ENCODE measurements at places on chromosomes 7 and 10. TPM values are rescaled to one million over a fixed set of nuclear protein-coding genes. Genes with fewer than 3 reads are reported as not detected.

DNA sequence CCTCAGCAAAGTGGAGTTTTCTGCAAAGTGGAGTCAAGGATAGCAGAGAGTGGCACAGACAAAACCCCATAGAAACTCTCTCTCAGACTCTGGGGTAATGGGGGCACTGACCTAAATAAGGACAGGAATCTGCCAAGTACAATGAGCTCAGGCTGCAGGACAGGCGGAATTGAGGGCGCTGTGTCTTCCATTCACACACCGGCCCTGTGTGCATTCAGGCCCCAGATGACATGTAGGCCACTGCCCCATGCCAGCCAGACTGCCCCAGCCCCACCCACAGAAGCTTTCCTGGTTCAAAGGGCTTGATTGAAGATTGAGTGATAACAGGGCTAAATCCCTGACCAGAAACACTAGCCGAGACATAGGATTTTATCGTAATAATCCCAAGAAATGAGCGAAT is 52.7 kb downstream of the EEPD1 start:
- DNase-seq: no peak

DNA sequence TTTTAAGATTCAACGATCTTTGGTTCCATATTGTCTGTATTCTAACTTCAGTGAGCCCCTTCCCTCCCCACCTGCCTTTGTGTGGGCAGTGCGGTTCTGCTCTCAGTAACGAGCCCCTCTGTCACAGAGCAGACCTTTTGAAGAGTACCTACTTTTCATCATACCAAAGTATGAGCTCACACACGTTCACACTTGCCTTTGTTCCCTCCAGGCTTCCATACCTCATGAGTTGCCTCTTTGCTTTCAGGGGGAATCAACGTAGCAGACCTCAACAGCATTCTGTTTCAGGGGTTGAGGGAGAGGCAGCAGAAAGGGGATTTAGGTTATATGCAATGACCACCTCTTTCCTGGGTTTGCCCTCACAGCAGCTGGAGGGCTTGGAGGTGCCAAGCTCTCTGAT is 211.4 kb upstream of the MDFIC start:
- DNase-seq: no peak

DNA sequence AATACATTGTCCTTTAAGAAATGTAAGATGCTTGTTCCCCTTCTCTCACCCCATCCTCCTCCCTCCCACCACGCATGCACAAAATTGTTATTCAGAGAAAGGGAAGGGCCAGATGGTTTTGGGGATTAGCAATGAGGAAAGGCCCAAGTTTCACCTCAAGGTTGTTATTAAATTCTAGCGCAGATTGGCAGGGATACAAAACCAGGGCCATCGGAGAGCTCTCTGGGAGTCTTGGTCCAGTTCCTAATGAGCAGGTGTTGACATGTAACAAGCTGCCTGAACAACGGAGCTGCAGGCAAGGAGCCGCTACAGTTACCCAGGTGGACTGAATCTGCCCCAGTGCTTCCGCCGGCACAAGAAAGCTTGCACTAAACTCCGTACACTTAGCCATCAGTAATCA is 9.7 kb upstream of the ANK3 start:
- no peak for DNase-seq

- DNase-seq: no peak
These were observed 1528.8 kb upstream of the LRRTM3 start for GRCh38 chr10:65396997-65397396.

GRCh38 chr10:83701799-83702198 is 437.5 kb upstream of the GHITM start:
- no peak for DNase-seq

DNA sequence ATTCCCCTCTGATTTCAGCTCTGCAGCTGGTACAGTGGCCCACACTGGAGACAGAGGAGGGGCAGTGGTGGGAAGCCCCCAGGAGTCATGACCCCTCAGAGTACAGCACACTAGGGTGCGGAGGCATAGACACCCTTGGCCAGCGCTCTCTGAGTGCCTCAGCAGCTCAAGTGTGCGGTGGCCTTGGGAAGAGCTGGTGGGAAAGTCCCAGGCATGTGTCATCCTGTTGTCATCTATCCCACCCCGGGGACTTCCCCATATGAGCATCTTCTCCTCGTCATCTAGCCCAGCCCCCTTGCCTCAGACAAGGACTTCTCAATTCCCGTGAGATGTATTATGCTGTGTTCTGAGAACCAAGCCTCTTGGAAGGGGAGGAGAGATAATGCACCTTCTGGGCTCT is 15.6 kb upstream of the PPIF start:
- peak; percentile 71 for DNase-seq

GRCh38 chr10:117804470-117805011 is 242.2 kb downstream of the RAB11FIP2 start:
- no peak for DNase-seq

DNA sequence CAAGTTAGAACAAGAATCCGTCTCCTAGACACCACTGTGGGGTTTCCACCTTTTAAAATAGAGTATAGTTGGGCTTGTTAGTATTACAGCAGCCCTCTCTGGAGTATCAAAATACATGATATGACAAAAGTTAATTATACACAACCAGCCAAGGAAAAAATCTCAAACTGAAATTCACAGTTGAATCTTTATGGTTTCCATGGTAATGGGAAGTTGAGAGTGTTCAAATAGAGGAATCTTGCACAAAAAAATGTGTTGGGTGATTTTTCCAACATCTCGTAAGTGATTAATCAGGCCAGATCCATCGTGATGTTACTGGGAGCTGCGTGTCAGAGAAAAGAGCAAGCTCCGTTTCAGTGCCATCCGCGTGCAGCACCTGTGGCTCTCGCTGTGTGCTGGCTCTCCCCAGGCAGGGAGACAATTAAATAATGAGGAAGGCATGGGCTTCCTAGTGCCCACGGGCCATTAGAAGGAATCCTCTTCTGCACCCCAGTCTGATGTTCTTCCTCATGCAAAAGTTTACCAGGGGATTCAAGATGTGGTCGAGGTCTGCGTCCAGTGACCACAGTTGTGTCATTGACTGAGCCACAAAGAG is 41.1 kb upstream of the ADARB2 start:
- DNase-seq: no peak

- DNase-seq: no peak
These were observed 694 bp upstream of the FAS start for GRCh38 chr10:88989824-88990383.

DNA sequence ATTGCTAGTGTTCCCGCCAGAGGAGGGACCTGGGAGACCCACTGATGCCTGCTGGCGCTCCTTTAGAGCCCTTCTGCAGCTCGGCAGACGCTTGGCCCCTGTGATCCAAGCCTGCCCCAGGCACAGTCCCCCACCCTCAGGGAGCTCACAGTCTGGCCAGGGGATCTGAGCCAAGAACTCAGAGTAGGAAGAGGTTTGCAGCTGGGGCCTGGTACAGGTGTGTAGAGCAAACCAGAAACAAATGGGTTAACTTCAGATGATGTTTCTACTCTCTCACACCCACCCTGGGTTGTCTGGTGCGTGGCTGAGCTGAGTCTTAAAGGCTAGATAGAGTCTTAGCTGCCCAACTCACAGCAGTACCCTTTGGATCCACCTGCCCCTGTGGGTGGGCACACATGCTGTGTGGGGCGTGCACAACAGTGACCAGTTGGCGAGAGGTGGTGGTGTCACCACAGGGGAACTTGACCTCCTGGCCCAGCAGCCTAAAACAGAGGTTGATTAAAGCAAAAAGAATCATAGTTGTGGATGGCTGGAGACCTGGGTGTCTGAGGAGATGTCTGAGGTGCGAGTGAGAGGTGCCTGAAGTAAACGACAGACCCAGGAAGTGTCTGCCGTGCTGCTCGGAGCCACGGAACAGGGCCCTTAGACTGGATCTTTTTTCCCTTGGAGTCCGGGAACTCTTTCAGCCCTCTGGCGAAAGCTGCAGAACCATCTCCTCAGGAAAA is 31.2 kb upstream of the SRGN start:
- no peak for DNase-seq

DNA sequence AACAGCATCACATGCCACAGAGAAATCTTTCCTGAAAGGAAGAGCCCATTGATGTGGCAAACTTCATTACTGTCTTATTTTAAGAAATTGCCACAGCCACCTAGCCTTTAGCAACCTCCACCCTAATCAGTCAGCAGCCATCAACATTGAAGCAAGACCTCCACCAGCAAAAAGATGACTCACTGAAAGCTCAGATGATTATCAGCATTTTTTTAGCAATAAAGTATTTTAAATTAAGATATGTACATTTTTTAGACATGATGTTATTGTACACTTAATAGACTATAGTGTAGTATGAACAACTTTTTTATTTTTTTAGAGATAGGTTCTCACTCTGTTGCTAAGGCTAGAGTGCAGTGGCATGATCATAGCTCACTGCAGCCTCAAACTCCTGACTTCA is 14.8 kb downstream of the STEAP1B start:
- DNase-seq: no peak

GRCh38 chr7:136640977-136641376 is 227.5 kb upstream of the CHRM2 start:
- no peak for DNase-seq

DNA sequence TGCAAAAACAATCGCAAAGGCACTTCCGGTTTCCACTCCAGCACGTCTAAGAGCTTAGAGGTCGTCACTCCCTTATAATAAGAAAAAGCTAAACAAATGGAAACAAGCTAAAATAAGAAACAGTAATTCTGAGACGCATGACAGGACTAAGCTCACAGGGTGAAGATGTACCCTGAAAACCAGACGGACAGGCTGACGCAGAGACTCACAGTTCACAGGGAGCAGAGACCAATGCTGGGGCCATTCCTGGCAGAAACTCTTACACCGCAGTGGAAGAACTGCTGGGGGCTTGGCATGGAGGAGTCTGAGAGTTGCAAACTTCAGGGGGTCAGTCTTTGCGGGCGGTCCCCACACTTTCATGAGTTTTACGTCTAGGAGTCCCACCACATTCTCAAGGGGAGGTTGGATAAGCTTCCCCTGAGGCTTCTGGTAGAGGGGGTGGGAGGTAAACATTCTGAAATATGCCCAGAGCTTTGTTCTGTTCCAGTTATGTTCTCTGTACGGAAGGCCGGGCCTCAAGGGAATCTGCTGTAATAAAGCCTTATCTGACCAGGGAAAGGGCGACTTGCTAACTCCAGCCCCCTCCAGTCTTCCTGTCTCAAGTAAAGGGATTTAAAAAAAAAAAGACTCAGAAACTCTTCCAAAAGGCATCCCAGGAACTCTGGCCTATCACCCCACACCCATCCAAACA is 47.8 kb downstream of the BRI3 start:
- DNase-seq: no peak

DNA sequence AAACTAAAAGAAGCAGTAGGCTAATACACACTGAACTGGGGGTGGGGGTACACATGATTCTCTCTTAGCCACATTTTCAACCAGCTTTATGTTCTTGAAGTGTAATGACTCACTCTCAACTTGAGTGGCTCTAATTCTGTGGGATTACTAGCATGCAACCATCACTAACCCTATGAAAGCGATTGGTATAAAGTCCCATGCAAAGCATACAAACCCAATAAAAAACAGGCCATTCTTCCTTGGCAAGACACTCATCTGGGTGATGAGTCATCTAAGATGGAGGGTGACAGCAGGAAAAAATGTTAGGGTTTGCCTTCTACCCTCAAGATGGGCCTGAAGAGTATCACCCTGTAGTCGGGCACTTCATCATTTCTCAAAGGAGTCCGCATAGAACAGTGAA is 14.9 kb upstream of the PON3 start:
- DNase-seq: no peak

DNA sequence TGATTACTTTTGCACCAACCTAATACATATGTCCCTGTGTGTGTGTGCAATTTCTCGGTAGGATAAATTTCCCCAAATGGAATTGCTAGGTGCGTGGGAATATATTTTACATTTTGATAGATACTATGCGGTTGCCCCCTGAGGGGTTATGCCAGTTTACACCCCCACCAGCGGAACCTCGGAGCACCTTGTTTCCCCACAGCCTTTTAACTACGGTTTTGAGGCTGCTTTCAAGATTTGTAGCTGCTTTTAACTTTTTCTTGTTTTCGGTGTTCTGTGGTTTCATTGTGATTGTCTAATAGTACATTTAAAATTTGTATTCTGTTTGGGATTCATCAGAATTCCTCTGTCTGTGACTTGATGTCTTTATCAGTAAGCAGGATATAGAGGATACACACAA is 22.0 kb downstream of the PROSER2 start:
- DNase-seq: no peak

GRCh38 chr7:815284-816216 is 16.7 kb upstream of the SUN1 start:
- no peak for DNase-seq

- DNase-seq: no peak
These were observed 81.5 kb downstream of the SRPK2 start for GRCh38 chr7:105307163-105307672.

GRCh38 chr7:142583446-142583845 is 165.8 kb upstream of the PRSS1 start:
- peak; percentile 13 for DNase-seq

DNA sequence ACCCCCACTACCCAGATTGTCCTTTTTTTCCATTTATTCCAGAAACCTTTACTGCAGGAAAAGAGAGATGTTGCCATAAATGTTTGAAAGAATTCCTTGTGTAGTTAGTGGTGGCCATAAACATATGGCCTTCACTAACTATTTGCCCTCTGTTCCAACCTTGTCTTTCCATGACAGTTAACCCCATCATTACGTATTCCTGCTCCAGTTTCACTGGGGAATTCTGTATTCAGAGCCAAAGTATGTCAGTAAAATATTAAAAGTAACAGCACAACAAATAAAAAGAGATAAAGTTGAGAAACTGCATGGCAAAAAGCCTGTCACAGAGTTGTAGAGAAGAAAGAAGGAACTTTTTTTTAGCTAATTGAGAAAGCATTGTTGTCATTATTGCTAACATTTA is 261.3 kb downstream of the BICC1 start:
- no peak for DNase-seq

- no peak for DNase-seq
These were observed 67.4 kb upstream of the GNA12 start for GRCh38 chr7:2911466-2911865.

GRCh38 chr10:22849077-22849805 is 78.6 kb upstream of the ARMC3 start:
- DNase-seq: no peak

GRCh38 chr7:157472311-157473050 is 135.7 kb downstream of the DNAJB6 start:
- DNase-seq: no peak

GRCh38 chr10:97640868-97641811 is 669 bp downstream of the PI4K2A start:
- DNase-seq: no peak

ENO4 gene
- total RNA-seq: not detected

GJD4 gene
- total RNA-seq: not detected

FAM241B gene
- 12.1 TPM for total RNA-seq

CDHR1 gene
- total RNA-seq: 0.34 TPM

TAS2R4 gene
- 0.94 TPM for total RNA-seq

HEPACAM2 gene
- not detected for total RNA-seq

SPDYE17 gene
- total RNA-seq: not detected

GPR37 gene
- not detected for total RNA-seq

TDRD1 gene
- total RNA-seq: 0.11 TPM

UBE2H gene
- 16.4 TPM for total RNA-seq

PPP1R17 gene
- total RNA-seq: not detected

PLAC9 gene
- total RNA-seq: not detected

AS3MT gene
- total RNA-seq: 0.50 TPM

OGDHL gene
- total RNA-seq: 3.7 TPM

Data from activated T-helper 2 cell treated with anti-CD3 and anti-CD28 coated beads, Interferon-gamma antibody, Interleukin-2, Interleukin-4, amounts not matched to agents 10 μg/mL and 5 μg/mL and 100 μg/mL, durations not matched to agents 14 hours and 24 hours and 36 hours (primary cell).